ENCODE measurements at places on chromosomes 5 and 9.

DNA sequence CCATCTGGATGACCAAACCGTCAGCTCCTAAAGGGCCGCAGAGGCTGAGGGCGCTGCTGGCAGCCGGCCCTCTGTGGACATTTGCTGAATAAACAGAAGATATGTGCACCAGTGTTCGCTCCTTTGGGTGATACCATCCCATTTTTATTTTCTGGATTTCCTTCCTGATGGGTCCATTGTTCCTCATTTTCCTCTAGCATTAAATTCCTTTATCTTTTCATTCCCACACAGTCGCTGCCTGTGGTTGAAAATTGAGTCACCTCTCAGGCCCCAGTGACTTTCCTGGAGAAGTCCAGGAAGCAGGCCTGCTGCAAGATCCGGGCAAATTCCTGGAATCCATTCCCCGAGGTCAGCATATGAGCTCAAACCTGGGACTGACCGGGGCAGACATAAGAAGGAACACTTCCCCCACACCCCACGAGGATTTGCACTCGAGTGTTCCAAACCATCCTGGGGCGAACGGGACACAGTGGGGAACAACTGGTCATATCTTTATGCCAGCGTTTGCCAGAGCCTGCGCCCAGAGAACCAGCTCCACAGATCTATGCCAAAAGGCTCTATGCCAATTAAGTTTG is 86.7 kb upstream of the PCA3 start:
- no peak for DNase-seq

GRCh38 chr5:75199071-75199470 is 37.6 kb downstream of the ANKRD31 start:
- DNase-seq, result no peak

GRCh38 chr5:116824751-116825438 is 250.3 kb upstream of the SEMA6A start:
- no peak for DNase-seq

- DNase-seq, result no peak
Measured at GRCh38 chr5:139584137-139584536, 23.0 kb downstream of the UBE2D2 start.

- no peak for DNase-seq
Measured at GRCh38 chr9:22005702-22006606, 3.2 kb downstream of the CDKN2B start.

Measured in renal cortex interstitium (tissue), 15 donors.